ENCODE measurements at places on chromosomes 3 and 15.
A peak's percentile ranks its signal among the peaks of the same experiment; 100 is the strongest.

- no peak for DNase-seq
Observed at GRCh38 chr3:15634671-15635070, 33.1 kb downstream of the BTD start.

GRCh38 chr3:39941931-39942330 lies 132.5 kb downstream of the MYRIP start:
- no peak for DNase-seq

DNA sequence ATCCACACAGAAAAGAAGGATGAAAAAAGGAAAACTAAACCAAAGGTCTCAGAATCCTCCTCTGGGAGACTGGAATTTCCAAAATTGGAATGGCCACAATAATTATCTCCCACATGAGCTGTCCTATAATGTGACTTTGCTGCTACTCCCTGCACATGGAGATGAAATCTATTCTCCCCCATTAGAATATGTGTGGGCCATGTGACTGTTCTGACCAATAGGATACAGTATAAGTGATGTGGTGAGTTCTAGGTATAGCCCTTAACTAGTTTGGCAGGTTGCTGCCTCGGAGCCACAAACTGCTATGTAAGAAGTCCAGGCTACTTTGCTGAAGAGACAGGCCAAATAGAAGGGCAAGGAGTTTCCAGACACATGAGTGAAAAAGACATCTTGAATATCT lies 5.2 kb downstream of the TRIM59 start:
- peak; percentile 24 for DNase-seq

DNA sequence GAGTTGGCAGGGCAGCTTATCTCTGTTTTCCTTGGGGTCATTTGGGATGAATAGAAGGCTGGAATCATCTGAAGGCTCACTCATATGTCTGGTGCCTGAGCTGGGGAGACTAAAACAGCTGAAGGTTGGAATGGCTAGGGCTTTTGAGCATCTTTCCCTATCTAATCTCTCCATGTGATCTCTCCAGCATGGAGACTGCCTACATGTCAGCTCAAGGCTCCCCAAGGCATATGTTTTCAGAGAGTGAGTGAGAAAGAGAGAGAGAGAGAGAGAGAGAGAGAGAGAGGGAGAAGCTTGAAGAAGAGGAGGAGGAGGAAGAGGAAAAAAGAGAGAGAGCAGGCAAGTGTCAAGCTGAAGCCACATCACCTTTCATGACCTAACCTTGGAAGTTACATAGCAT lies 143.4 kb downstream of the EBLN2 start:
- DNase-seq, result no peak

DNA sequence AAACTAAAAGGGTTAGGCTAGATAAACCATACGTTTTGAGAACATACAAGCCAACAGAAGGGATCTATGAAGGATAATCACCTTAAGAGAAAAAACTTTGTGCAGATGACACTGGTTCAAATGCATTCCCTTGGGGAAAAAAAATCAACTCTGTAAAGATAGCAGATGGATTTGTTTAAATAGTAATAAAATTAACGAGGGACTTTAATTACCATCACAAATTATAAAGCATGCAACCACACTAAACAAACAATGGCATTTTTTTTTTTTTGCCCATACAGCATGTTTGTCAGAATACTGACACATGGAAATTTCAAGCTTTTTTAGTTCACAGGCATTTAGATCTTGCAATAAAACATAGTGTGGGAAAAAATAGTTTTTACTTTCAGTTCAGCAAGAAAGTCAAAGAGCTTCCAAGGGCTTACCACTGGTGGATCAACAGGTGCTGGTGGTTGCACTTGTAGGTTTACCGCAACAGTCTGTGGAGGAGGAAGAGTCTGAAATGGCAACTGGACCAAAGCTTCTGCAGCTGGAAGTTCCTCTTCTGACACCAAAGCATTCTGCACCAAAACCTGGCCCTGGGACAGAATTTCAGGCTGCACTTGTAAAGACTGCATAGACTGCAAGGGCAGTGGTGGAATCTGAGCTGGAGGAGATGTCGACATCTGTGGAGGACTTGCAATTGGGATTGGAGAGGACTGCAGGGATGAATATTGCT lies 53.1 kb downstream of the PHC3 start:
- no peak for DNase-seq

- DNase-seq, result peak; percentile 82
Observed at GRCh38 chr15:76139368-76140073, 79.7 kb downstream of the TMEM266 start.

GRCh38 chr3:185837414-185837813 lies 12.6 kb upstream of the IGF2BP2 start:
- DNase-seq, result no peak

GRCh38 chr3:45472795-45473194 lies 84.4 kb downstream of the LARS2 start:
- no peak for DNase-seq

GRCh38 chr3:42036483-42036823 lies 54.7 kb upstream of the TRAK1 start:
- DNase-seq, result peak; percentile 95

GRCh38 chr3:116118475-116119169 lies 326.7 kb downstream of the LSAMP start:
- DNase-seq, result no peak

DNA sequence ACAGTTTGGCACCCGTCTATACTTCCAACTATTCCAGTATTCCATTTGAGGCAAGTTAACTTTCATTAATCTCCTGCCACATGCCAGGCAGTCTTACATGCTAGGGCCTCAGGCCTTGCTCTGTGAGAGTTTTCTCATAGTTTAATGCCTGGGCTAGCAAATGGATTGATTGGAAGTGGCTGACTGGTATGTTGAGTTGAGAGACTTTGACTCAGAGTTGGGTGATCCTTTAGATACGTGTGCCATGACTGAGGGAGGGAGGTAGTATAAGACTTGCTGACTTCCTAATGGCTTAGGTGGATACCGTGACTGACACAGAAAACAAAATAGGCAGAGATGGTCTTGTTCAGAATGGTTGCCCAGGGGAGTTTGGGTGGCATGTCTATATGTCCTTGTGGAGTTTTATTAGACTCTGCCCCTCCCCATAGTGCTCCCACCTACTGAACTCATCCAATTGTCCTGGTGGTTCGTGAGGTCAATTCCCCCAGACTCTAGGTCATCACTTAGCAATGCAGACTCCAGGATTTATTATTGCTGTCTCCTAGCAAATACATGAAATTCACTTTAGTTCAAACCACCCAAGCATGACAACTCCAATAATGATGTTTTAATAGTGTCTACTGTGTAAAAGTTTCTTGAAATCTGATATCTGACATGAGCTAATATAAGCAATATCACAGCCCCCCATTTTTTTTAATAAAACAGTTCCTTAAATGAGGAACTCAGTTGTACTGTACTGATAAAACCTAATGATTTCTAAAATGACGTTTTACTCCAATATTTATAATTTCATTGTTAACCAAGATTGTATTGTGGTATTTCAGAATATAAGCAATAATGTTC lies 413.9 kb upstream of the MDFIC2 start:
- no peak for DNase-seq

DNA sequence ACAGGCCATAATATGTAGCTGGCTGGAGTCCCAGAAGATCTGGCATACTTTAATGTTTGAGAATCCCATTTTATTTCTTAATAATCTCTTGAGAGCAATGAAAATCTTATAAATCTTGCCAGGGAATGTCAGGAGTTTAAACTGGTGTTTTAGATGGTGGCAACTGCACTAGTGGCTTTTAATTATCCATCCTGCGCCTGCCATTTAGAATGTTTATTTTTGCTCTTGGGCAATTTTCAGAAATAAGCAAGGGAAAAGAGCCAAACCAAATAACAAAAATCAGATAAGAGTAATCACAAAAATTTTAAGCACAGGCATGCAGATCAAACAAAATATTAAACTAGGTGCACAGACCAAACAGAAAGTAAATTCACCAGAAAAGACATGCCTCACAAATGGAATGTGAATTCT lies 41.9 kb upstream of the UBP1 start:
- no peak for DNase-seq

DNA sequence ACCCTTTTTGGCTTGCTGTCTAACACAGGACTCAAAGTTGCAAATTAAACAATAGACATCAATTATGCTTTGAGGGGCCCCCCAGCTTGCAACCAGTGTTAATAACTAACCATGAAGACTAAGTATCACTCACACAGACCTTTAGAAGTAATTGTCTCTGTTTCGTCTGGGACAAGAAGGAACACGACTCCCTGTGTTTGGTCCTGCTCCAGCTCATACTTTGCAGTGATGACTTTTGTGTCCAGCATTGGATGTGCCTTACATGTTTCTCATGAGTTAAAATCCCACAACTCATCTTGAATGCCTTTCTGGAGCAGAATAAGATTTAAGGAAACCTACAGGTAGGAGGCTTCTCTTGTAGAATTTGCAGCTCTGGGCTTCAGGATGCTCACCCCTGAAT lies 53.1 kb downstream of the GMNC start:
- peak; percentile 76 for DNase-seq

DNA sequence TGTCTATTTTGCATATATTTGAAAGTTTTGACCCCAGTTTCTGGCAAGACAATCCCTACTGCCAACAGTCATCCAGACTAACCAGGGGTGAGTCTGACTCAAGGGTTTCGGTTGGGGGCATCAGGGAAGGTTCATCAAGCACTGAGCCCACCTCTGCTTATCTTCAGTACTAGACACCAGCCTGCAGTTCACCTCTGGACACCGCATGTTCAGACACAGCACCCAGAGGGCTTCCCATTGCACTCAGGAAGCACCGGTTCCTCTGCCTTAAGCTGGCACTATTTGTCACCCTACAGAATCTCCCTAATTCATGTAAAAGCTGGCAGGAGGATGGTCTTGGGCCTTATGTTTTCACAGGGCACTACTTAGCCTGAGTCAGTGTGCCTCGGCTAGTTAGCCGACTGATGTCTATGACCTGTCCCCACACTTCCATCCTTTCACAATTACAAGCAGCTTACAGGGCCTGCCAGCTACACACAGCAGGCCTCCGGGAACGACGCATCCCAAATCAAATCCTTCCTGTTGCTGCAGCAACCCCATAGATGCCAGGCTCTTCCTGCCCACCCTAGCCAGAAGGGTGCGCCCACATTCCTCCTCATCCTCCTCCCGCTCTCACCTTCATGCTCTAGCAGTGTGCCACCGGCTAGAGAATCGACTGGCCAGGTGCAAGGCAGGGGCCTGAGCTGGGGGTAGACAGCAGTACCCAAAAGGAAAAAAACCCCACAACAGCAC lies 52.5 kb downstream of the SH3BP5 start:
- DNase-seq, result peak; percentile 41

DNA sequence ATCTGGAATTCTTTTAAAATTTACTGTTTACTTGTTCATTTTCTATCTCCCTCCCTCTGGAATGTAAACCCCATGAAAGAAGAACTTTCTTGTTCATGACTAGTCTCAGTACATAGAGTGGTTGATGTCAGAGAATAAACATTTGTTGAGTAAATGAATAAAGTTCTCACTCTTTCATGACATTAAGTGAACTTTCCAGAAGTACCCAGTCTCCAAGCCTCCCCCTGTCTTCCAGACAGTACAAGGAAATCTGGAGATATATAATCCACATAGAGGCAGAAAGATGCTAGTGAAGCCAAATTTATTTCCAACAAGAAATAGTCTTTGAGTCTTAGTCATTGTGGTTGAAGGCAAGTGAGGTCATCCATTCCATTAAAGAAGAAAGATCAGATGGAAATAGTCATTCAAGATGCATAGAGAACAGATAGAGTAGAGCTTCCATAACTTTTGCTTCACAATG lies 71.5 kb upstream of the GALNT15 start:
- peak; percentile 43 for DNase-seq

DNA sequence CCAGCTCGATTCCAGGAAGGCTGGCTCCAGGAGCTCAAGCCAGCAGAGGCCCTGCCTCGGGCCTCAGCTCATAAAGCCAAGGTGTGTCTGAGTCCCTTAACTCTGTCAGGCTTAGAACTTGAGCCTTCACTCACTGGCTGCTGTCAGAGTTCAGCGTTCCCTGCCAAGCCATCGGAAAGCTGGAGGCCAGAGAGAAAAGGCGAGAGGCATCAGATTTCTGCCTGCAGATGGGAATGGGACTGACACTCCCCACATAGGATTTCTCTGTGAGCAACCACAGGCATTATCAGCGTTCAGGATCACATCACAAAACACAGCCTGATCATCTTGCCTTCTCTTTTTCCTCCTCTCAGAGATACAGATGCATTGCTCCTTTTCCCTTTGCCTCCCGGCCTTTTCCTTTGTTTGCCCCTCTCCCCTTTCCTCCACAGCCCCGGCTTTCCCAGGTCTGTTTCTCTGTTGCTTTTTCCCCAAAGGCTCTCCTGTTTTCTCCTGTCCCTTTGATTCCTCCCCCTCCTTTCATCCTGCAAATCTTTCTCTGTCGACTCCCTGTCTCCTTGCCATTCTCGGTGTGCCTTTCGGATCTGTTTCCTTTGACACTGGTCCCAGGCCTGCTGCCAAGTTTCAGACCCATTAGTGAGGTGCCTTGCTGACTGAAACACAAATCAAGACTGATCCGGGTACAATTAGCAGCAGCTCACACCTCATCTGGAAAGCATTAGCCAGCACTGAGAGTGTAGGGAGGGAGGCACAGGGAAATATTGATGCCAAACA lies 44.5 kb upstream of the BOC start:
- peak; percentile 33 for DNase-seq

GRCh38 chr3:100173961-100174360 lies 59.7 kb upstream of the FILIP1L start:
- DNase-seq, result no peak

DNA sequence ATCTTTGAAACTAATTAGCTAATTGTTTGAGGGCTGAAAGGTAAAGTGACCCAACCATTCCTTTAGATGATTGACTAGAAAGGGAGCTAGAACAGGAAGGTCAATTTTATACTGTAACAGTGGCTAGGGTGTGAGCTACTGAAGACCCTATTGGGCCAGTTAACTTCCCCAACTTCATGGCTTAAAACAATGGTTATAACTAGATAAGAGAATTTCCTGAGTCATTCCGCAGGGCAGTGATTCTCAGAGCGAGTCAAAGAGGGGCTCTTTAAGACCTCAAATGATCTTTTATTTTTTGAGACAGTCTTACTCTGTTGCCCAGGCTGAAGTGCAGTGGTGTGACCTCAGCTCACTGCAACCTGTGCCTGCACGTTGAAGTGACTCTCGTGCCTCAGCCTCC lies 33.7 kb upstream of the TTBK2 start:
- DNase-seq, result no peak

DNA sequence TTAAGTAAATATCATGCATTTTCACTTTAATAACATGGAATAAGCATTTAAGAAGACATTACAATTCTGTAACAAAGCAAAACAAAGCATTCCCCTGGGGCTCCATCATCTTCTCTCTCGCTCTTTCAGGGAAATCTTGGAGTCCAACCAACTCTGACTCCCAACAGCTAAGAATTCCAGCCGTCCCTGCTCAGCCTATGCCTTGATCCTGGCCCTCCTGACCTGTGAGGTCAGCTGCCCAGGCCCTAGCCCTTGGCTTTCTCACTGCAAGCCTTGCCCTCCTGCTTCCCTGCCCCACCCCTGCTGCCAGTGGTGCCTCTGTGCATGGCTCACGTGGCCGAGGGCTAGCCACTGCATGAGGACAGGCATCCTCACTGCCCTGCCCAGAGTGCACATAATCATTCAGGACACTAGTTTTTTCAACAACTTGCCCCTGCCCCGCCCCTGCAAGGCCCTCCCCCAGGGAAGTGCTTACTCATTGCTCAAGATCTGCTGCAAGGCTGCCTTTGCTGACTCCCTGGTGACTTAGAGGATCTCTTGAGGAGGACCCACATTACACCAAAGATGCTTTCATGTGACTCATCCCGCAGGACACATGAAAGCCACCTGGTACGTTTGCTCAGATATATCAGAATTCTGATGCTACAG lies 37.6 kb downstream of the MTMR10 start:
- peak; percentile 91 for DNase-seq

All from epithelial cell of esophagus (primary cell).